Thoracic aorta (tissue), 2 donors: ENCODE measurements at places on chromosomes 1 and 21.

- no peak for DNase-seq
Observed at GRCh38 chr21:34911360-34911759, 137.7 kb downstream of the RUNX1 start.

GRCh38 chr1:3205815-3206214 lies 136.8 kb downstream of the PRDM16 start:
- no peak for DNase-seq

- DNase-seq: no peak
Observed at GRCh38 chr1:101282314-101283038, 45.7 kb downstream of the S1PR1 start.

GRCh38 chr1:206526064-206526911 lies 19.0 kb downstream of the RASSF5 start:
- no peak for DNase-seq

DNA sequence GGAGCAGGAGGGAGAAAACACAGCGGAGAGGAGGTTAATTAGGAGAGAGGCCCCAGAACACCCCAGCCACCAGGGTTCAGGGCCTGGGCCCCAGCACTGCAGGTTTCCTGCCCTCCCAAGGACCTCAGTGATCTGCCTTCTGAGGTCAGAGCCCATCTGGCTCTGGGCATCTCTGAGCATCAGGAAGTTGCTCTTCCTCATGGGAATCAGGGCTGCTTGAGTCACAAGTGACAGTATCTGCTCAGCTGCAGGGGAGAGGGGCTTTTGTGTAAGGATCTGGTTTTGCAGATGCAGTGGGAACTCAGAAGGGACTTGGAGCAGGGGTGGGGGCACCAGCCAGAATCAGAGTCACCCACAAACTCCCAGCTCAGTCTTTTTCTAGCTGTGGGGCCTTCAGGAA lies 472.1 kb downstream of the PTPRU start:
- no peak for DNase-seq

- DNase-seq: no peak
Observed at GRCh38 chr1:86101616-86102015, 55.0 kb downstream of the COL24A1 start.

DNA sequence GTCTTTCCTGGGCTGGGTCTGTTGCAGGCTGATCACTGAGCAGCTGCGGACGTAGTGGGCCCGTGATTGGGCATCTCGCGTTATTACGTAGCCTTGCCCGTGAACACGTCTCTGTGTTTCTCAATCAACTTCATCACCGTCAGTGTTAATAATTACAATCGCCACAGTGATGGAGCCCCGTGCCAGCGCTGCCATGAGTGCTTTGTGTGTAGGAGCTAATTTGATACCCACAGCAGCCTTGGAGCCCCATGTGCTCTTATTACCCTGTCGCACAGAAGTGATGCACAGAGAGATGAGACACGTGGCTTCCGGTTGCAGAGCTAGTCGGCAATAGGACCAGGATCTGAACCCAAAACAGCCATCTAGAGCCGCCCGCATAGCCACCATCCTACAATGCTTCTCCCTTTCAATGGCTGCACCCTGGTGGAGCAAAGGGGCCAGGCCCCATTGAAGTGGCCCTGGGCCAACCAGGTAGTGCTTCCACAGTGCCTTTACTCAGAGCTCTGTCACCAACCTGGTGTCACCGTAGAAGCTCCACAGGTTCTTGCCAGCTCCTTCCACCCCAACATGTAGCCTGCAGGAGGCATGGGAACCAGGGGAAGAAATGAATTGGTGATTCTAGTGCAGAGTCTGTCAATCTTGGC lies 398.5 kb upstream of the VAMP3 start:
- no peak for DNase-seq

DNA sequence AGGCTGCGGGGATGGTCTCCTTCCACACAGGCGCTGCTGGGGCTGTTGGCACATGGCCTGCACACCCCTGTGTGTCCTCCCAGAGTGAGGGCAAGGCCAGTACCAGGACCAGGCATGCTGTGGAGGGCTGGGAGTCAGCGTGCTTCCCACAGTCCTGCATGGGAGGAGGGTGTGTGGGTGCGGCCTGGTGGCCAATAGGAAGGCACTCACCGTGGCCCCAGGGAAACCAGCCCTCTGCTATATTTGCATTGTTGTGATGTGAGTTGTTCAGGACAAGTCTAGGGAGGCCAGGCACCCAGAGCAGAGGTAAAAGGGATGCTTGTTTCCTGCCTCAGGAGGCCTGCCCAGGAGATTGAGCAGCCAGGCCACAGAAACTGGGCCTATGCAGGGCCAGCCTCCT lies 59.5 kb downstream of the S100B start:
- no peak for DNase-seq

GRCh38 chr1:7390604-7391000 lies 380.5 kb upstream of the VAMP3 start:
- no peak for DNase-seq

GRCh38 chr1:17212487-17213121 lies 7.7 kb downstream of the PADI1 start:
- DNase-seq: no peak

- DNase-seq: no peak
Observed at GRCh38 chr1:55886856-55887712, 671.9 kb upstream of the USP24 start.

DNA sequence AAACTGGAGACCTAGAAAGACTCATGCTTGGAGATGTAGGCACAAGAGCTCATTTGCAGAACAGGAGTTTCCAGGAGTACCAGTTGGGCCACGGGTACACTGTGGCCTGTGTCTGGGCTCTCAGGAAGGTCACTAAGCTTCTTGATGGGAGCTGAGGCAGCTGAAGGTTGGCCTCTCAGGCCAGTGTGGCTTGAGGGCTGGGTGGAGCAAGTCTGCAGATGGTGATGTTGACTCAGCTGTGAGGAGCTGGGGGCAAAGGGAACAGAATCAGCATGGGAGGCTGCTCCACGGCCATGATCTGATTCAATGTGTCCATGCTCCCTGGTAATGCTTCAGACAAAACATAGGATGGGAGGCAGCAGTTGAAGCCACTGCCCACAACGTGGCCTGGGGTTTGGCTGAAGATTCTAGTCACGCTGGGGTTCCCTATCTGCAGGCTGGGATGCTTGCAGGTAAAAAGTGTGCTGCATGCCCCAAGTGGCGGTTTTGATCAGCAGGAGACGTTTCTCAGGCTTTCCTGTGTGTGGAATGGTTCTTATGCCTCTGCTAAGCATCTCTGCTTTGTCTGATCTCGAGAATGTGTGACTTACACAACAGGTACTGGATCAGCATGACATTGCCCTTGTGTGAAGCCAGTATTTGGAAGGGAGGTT lies 15.4 kb upstream of the TENT5C start:
- no peak for DNase-seq

DNA sequence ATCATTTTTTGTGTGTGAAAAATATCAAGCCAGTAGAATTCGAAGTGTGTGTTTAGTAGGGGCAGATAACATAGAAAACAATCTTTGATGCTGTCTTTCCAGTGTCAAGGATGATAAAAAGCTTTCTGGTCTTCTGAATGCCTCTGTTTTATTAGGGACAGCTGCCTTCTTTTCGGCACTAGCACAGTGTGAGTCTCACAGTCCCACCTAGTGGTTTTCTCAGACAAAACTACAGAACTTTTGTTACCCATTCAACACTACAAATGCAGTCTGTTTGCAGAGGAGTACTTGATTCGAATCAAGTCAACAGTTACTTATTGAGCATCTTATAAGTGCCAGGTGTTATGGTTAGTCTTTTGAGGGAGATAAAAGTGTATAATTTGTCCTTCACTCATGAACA lies 30.6 kb upstream of the MCOLN3 start:
- no peak for DNase-seq

- no peak for DNase-seq
Observed at GRCh38 chr1:44907893-44908292, 64.8 kb upstream of the PTCH2 start.

DNA sequence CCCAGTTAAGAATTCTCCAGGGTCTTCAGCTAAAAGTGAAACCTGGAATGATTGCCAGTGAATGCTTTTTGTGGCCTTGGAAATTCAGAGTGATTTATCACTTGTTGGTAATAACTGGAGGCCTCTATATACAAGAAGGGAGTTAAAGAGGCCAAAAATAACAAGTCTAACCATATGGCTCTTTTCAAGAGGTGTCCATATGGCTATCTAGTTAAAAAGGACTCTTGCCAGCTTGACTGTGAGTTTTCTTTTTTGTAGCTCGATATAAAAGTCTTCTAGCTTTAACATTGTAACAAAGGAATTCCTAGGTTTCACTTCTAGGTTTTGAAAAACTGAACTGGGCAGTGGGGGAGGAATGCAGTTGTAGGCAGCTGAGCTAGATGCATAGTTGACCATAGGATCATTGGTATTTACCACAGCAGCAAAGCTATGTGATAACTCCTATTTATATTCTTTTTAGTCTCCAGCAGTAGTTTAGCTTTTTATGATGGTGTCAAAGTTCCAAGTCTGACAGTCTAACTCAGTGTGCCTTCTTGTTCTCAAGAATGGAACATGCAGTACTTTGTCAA lies 44.4 kb downstream of the CACHD1 start:
- no peak for DNase-seq

GRCh38 chr1:84390226-84390625 lies 8.1 kb upstream of the DNASE2B start:
- no peak for DNase-seq

DNA sequence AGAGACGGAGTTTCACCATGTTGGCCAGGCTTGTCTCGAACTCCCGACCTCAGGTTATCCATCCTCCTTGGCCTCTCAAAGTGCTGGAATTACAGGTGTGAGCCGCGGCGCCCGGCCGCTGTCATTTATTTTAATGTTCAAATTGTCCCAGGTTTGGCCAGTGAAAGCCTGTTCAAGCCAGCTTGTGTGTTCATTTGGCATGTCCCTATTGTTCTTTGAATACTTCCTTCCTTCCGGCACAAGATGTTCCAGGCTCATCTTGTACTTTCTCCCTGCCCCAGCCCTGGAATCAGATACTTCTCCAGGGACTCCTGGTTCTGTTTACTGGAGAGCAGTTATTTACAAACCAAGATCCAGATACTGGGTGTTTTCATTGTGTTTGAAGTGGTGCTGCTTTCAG lies 37.0 kb downstream of the ZBTB8B start:
- no peak for DNase-seq

GRCh38 chr1:37999430-38000232 lies 5.7 kb downstream of the FHL3 start:
- DNase-seq: no peak
